ENCODE measurements at places on chromosomes 3 and 15.

DNA sequence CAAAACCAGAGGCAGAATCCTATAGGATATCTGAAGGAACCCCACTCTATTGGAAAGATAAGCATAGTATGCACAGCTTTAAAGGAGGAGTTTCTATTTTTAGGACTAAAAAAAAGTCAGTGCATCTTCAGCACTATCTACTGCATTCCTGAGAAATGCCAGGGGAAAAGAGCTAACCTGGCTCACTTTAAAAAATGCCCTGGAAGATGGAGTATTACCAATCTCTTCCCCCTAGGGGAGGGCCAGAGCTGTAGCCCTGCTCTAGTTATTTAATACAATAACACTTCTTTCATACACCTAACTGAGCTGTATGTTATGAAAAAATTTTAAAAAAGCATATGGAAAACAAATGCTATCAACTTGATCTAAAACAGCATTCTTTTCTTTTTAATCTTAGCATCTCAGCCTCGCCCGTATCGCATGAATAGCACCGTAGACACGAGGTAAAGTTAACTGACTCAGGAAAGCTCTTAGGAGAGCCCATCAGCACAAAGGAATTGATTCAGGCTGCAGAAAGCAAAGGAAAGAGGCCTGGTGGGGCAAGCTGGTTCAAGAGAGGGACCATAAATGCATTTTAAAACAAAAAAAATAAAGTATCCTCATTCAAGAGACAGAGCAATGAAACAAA is 50.2 kb downstream of the TGM4 start:
- DNase-seq = no peak
- no peak overlapping the region for H3K4me3 ChIP-seq
- no peaks in the 10 kb centered on the region for H3K27me3 ChIP-seq

DNA sequence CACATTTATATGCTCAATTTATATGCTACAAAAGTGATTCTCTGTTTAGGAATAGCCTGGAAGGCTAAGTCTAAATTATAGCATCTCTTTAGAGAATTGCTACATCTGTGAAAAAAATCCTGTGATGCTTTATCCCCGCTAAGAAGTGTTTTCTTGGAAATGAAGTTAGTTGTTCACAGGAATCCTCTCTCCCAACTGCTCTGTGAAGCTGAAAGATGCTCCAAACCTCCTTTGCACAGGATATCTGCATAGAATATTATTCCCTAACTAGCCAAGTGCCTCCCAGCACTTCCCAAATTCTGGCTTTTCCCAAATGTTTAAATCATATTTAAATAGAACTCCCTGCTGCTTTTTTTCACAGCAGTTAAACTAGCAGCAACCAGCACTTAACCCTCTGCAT is 132.2 kb downstream of the SRGAP3 start:
- H3K27me3 ChIP-seq = no peaks in the 10 kb centered on the region
- no peak for DNase-seq
- no peaks in the 10 kb centered on the region for H3K36me3 ChIP-seq
- H3K27ac ChIP-seq = no peak overlapping the region
- no peak overlapping the region for H3K4me3 ChIP-seq

DNA sequence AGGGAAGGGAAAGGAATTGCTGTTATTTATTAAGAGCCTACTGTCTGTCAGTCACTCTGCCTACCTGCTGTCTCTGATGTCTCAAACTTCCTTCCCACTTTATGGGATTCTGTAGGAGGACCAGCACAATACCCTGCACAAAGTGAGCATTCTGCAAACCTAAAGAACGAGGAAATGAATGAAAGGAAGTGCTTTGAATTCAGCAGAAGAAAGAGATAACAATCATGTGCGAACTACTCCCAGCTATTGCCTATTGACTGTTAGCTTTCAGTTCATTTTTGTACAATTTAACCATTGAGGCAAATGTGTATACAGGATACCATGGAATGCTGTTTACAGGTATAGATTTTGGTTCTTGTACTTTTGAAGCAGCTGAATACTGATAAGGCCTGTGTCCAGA is 66.8 kb downstream of the CMSS1 start:
- H3K36me3 ChIP-seq = no peaks in the 10 kb centered on the region
- no peak overlapping the region for H3K27ac ChIP-seq
- no peaks in the 10 kb centered on the region for H3K4me1 ChIP-seq
- no peaks in the 10 kb centered on the region for H3K27me3 ChIP-seq

DNA sequence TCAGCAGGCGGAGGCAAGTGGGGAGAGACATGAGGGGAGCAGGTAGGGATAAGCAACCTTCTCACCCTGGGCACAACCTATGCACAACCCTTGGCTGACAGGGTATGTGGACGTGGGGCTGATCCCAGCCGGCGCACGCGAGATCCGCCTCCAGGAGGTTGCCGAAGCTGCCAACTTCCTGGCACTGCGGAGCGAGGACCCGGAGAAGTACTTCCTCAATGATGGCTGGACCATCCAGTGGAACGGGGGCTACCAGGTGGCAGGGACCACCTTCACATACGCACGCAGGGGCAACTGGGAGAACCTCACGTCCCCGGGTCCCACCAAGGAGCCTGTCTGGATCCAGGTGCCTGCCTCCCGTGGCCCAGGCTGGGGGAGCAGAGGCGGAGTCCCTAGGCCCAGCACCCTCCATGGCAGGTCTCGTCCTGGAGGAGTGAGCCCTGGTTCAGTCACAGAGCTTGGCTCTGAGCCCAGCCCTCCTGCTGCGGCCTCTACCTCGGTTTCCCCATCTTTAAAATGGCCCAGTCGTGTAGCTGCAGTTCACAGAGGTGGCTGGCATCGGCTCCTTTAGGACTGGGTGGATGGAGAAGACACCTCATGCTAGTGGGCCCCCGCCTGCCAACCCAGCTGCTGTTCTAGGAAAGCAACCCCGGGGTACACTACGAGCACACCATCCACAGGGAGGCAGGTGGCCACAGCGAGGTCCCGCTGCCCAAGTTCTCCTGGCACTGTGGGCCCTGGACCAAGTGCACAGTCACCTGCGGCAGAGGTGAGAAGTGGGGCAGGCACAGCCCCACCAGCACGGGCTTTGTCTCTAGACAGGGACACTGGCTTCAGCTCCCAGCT is 96.0 kb downstream of the TBC1D2B start:
- H3K27me3 ChIP-seq = no peaks in the 10 kb centered on the region
- no peak for DNase-seq
- no peak overlapping the region for H3K27ac ChIP-seq
- no peaks in the 10 kb centered on the region for H3K36me3 ChIP-seq

GRCh38 chr3:71784914-71785531 is at the start of gene PROK2:
Gene PROK2, minus strand, starts transcription at chr3:71785148. Its CDS starts 96 bp downstream, at chr3:71785052.
- H3K4me1 ChIP-seq = peaks cover 11% of the 10 kb centered on the region
- DNase-seq = no peak
- H3K4me3 ChIP-seq = peak within 1 kb of the TSS; percentile 13
- H3K27ac ChIP-seq = no peak within 1 kb of the TSS
- H3K27me3 ChIP-seq = peaks cover 49% of the 10 kb centered on the region
- no peaks in the 10 kb centered on the region for H3K36me3 ChIP-seq

DNA sequence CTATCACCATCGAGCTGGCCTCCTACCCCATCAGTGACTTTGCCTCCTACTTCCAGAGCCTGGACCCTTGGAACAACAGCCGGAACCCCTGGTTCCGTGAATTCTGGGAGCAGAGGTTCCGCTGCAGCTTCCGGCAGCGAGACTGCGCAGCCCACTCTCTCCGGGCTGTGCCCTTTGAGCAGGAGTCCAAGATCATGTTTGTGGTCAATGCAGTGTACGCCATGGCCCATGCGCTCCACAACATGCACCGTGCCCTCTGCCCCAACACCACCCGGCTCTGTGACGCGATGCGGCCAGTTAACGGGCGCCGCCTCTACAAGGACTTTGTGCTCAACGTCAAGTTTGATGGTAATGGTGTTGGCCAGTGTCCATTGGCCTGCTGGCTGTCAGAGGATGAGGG is 6.1 kb downstream of the GRM2 start:
- H3K27ac ChIP-seq = no peak overlapping the region
- no peaks in the 10 kb centered on the region for H3K27me3 ChIP-seq
- H3K4me3 ChIP-seq = no peak overlapping the region
- no peaks in the 10 kb centered on the region for H3K36me3 ChIP-seq
- no peaks in the 10 kb centered on the region for H3K4me1 ChIP-seq

DNA sequence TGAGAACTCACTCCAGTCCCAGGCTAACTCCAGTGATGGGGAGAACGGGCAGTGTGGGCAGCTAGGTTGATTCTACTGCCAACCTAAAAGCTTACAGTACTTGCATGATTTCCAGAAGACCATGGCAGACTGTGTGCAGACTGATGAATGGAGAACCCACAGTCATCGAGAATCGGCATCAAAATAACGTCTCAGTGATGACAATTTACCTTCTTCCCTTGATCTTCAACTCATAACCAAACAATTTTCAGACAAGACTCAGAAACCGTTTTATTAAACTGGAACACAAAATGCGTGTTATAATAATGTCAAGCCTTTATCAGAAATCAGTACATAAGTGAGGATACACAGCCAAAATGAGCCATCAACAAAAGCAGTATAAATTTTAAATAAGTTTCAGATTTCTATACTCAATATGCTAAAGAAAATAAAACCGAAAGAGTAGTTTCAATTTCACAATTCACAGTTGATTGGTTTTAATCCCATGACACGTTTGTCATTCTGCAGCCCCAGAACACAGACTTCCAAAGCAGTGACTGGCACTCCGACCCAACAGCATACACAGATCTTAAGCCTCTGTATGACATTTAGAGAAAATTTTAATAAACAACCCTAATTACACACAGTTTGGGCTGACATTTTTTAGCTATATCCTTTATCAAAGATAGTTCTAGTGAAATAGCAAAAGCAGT is 54.5 kb downstream of the ZMAT3 start:
- no peak overlapping the region for H3K4me3 ChIP-seq
- H3K27me3 ChIP-seq = no peaks in the 10 kb centered on the region
- no peaks in the 10 kb centered on the region for H3K4me1 ChIP-seq
- H3K27ac ChIP-seq = peak overlapping the region; percentile 30
- no peak for DNase-seq

- no peak for DNase-seq
- H3K4me3 ChIP-seq = no peak overlapping the region
- no peaks in the 10 kb centered on the region for H3K27me3 ChIP-seq
- H3K36me3 ChIP-seq = no peaks in the 10 kb centered on the region
- H3K4me1 ChIP-seq = no peaks in the 10 kb centered on the region
Observed at GRCh38 chr3:30114918-30115317, 491.5 kb upstream of the TGFBR2 start.

DNA sequence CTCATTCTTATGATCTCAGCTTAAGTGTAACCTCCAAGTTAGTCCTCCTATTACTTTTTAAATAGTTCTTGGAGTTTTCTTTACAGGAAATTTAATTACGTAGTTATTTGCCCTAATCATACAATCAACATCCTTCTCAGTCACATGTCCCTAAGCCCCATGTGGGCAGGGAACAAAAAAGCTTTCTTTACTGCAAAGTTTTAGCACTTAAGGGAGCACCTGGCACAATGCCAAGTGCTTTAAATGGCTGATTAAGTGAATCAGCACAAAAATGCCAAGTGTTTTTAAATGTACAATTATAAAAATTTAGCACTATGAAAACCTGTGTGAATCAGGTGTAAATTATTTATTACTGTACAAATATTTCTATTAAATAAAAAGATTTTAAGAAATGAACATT is 445.3 kb downstream of the C3orf38 start:
- H3K27ac ChIP-seq = no peak overlapping the region
- no peak for DNase-seq
- H3K27me3 ChIP-seq = no peaks in the 10 kb centered on the region
- H3K4me3 ChIP-seq = no peak overlapping the region
- no peaks in the 10 kb centered on the region for H3K4me1 ChIP-seq

GRCh38 chr15:31571676-31572075 is 245.0 kb downstream of the KLF13 start:
- H3K27ac ChIP-seq = no peak overlapping the region
- no peaks in the 10 kb centered on the region for H3K4me1 ChIP-seq
- H3K27me3 ChIP-seq = no peaks in the 10 kb centered on the region

GRCh38 chr3:187062526-187063177 is 76.6 kb downstream of the RPL39L start:
- H3K4me3 ChIP-seq = no peak overlapping the region
- H3K27ac ChIP-seq = peak overlapping the region; percentile 11
- H3K36me3 ChIP-seq = peaks cover 56% of the 10 kb centered on the region
- no peaks in the 10 kb centered on the region for H3K27me3 ChIP-seq
- H3K4me1 ChIP-seq = peaks cover 30% of the 10 kb centered on the region
- DNase-seq = no peak

GRCh38 chr3:31968927-31969418 is 12.1 kb downstream of the OSBPL10 start:
- no peaks in the 10 kb centered on the region for H3K36me3 ChIP-seq
- H3K4me3 ChIP-seq = no peak overlapping the region
- no peaks in the 10 kb centered on the region for H3K4me1 ChIP-seq

DNA sequence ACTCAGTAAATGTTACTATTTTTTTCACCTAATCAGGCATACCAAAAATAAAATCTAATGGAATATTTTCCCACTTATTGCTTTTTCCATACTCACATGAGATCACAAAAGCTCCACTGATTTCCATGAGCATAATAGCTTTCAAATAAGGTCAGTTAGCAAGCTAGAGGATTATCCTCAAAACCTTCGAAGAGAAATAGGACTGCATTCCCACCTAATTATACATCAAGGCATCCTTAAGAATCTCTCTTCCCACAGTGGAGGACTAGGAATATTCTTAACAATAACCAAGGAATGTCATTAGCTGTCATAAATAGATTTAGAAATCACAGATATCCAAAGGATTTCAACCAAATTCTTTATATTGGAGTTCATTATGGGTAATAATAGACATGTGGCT is 127.9 kb upstream of the STT3B start:
- H3K36me3 ChIP-seq = no peaks in the 10 kb centered on the region
- H3K27ac ChIP-seq = no peak overlapping the region
- no peak for DNase-seq
- H3K4me1 ChIP-seq = peaks cover 3% of the 10 kb centered on the region
- no peaks in the 10 kb centered on the region for H3K27me3 ChIP-seq

- no peaks in the 10 kb centered on the region for H3K4me1 ChIP-seq
- H3K27ac ChIP-seq = no peak overlapping the region
- DNase-seq = no peak
- H3K36me3 ChIP-seq = no peaks in the 10 kb centered on the region
- H3K27me3 ChIP-seq = no peaks in the 10 kb centered on the region
Observed at GRCh38 chr3:132407025-132407424, 10.3 kb upstream of the DNAJC13 start.

DNA sequence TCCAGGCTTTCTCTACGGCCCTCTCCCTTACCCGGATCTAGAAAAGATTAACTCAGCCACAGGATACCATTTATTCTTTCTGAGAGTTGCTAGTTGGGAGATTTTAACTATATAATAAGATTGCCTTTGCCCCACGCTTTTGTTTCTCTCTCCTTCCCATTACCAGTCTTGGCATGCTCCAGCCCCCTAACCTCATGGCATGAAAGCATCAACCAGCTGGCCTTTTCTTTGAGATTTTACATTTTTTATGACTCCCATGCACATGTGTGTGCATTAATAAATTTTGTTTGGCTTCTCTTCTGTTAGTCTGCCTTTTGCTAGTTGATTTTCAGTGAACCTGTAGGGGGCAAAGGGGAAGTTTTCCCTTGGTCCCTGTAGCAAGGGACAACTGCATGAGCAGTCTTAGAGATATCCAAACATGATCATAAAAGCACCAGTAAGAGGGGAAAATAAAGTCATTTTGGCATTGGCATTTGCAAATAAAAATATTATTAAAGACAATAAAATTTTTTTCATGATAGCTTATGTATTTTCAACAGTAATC is 73.6 kb downstream of the OXSM start:
- H3K4me3 ChIP-seq = no peak overlapping the region
- no peak for DNase-seq
- H3K27me3 ChIP-seq = no peaks in the 10 kb centered on the region

- no peaks in the 10 kb centered on the region for H3K27me3 ChIP-seq
- H3K4me3 ChIP-seq = no peak overlapping the region
- DNase-seq = no peak
- H3K27ac ChIP-seq = no peak overlapping the region
- H3K36me3 ChIP-seq = no peaks in the 10 kb centered on the region
- peaks cover 14% of the 10 kb centered on the region for H3K4me1 ChIP-seq
Observed at GRCh38 chr3:194631696-194632095, 1.5 kb downstream of the TMEM44 start.

All from natural killer cell (primary cell).